ENCODE measurements at places on chromosomes 5 and 9.

- DNase-seq: no peak
These were observed 9.1 kb downstream of the EGFL7 start for GRCh38 chr9:136671646-136672430.

DNA sequence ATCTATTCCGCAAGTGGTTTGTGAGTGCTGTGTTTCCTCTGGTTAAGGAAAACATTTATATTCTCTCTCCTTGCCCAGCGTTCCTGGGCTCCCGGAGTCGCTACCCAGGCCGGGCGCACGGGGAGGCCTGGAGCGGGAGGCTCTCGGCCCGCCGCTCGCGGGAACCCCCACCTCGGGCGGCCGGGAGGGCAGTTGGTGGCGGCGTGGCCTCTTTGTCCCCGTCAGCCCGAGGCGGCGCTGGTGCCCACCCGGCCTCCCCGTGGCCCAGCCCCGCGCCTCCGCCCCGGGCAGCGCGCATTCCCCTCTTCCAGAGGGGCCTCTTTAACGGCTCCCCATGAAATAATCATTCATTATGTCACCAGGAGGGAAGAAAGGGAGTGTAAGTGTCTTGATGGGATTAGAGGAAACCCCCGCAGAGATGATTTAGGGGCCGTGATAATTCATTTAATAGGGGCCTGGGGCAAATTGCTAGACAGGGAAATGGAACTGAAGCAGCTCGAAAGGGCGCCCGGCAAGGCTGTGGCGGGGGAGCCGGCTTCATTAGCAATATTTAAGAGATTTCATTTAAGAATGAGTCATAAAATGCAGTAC, 181.9 kb upstream of the TBCA start:
- no peak for DNase-seq

- peak; percentile 16 for DNase-seq
These were observed 243.0 kb upstream of the SLC24A2 start for GRCh38 chr9:20031836-20032235.

DNA sequence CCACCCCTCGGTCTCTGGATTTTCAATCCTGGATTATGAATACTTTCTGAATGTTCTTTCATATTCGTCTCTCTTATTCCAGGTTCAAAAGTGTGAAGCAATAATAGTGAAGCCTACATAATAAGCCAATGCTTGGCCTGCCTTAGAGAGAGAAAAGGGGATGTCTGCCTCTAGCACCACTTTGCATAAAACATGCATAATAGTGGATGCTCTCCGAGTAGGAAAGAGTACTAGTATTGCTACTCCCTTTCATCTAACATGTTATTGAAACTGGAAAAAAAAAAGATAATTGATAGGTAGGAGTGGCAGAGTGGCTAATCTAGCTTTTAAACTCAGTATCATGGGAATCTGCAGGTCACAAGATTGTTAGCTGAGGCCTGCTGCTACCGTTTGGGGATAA, 158.1 kb downstream of the SPATA31D1 start:
- DNase-seq: no peak

DNA sequence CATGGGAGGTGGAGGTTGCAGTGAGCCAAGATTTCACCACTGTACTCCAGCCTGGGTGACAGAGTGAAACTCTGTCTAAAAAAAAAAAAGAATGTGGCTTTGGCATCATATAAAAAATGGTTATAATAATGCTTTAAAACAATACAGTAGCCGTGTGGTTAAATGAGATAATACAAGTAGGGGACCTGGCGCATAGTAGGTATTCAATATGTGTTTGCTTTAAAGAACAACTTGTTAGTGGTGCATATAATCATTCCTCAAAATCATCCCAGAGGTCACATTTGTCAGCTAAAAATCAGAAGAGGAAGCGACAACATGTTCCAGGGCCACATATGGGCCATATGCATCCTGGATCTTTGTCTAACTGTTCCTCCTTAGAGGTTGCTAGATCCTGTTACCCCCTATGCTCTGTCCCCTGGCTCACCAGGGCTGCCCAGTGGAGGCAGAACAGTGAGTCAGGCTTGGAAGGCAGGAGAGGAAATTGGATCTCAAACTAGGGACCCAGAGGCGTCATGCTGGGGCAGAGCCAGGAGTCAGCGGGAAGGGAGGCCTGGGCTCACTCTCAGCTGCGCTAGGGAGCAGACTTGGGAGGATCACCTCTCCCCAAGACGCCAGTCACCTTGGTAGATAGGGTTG, 27.7 kb downstream of the LHX6 start:
- peak; percentile 26 for DNase-seq

GRCh38 chr5:115559524-115559923, 14.9 kb upstream of the FEM1C start:
- peak; percentile 96 for DNase-seq

DNA sequence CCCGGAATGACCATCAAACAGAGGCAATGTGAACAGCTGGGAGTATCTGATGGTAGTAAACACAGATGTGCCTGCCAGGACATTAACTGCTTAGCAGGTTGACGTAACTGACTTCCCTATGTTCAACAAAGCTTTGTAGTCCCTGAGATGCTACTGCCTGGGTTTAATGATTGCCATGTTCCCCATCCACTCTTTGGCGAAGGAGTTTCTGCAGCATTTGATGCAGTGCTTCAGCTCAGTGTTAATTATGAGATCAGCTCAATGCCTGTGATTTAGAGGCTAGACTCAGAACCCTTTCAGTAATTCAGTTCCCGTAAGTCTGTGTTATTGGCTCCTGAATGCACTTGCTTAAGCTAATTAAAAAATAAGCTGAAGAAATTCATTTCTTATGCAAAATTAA, 547.3 kb upstream of the ZNF608 start:
- no peak for DNase-seq

DNA sequence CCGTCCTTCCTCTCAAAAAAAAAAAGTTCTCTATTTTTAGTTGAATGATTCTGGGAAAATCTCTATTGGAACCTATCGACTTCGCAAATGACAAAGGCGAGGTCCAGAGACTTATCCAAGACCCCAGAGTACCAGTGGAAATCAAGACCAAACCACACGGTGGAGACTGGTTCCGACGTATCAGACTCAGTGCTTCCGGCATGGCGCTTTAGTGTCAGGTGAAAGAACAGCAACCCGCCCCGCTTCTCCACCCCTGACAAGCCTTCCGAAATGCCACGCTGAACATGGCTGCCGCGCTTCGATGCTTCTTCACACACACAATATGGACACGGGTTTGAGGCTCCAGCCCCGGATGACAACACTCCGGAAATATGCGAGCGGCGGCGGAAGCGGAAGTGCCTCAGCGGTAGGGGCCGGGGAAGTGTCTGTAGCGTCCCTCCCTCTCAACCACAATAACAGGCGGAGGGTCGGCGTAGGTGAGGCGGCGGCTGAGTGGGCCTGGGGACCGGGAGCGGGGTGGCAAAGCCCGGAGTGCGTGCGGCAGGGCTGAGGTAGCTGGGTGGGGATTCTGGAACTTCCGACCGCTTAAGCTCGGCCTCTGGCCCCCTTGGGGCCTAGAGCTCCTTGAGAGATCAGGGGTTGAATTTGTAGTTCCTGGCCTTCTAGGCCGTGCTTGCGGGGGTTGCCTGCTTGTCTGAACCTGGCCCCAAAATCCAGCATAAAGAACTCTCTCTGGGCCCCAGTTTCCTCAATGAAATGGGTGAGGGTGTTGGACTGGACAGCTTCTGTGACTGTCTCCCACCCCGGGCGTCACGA, at the start of gene FBXO38:
TSS of gene FBXO38 (plus strand) at position 395 of the 816 bp plus-strand sequence. CDS start 10,819 bp downstream, outside the sequence.
- peak; percentile 96 for DNase-seq

DNA sequence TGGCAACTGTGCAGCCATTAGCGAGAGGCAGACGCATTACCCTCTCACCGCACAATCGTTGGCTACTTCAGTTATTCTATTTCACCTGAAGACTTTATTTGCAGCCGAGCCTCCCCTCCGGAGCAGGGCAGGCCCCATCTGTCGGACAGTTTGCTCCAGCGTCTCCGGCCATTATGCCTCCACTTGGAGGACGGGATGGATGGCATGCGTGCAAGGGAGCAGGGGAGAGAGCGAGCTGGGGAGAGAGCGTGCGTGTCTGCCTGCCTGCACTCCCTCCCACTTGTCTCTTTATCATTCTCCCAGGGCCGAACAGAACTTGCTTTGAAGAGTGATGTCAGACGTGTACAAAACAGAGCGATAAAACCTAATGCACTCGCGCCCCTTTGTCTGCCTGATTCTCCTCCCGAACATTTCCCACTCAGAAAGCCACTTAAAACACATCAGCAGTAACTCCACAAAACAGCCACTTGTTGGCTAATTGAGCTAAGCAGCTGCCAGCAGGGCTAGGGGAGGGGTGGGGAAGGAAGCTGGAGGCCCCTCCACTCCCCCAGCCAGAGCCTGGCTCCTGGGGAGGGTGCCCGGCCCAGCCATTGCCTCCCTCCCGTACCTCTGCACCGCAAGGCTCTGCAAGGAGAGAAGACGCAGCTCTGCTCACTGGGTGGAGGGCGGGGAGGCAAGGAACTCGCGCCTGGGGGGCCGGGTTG, 43.4 kb upstream of the FUBP3 start:
- peak; percentile 35 for DNase-seq

DNA sequence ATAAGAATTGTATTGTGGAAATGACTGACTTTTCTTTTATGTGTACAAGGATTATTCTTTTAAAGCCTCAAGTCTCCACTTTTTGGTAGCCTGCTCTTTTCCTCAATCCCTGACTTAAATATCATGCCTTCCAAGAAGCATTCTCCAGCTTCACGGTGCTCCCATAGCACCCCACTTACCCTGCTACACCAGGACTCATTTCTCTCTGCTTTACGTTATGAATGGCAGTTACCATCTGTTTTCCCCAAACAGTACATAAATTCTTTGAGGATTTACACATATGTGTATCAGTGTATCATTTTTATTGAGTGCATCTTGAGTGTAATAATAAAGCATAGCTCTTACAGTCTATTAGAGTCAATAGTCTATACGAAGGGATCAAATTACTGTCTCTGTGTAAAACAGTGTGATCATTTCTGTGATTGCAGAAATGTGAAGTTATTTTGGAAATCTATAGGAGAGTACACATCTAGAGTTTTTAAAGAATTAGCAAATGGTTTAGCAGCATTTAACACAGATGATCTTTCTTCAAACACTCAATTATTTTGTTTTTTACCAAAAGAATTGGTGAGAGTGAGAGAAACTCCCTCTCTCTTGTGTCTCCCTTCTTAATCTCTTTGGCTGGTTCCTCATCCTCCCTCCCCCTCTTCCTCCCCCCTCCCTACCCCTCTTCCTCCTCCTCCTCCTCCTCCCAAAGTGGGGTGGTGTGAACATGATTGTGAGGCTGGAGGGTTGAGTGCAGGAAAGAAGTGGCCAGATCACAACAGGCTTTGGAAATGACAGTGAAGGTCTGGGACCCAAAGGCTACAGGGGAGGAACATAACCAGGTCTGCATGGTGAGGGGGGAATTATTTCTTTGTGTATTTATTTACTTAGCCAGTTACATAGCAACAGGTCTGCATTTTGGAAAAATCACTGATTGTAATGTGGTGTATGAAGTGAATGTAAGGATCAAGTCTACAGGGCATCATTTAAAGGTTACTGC, 27.6 kb upstream of the ECM2 start:
- DNase-seq: no peak

- DNase-seq: no peak
These were observed 129.6 kb upstream of the ABCA1 start for GRCh38 chr9:105057551-105057950.

- no peak for DNase-seq
These were observed 170.7 kb downstream of the CFAP90 start for GRCh38 chr5:7680260-7680659.

GRCh38 chr9:117268847-117269446, 145.9 kb downstream of the ASTN2 start:
- DNase-seq: no peak

- no peak for DNase-seq
These were observed 167.4 kb upstream of the KIF2A start for GRCh38 chr5:62138607-62139006.

GRCh38 chr9:130018265-130018664, 24.7 kb downstream of the FNBP1 start:
- no peak for DNase-seq

DNA sequence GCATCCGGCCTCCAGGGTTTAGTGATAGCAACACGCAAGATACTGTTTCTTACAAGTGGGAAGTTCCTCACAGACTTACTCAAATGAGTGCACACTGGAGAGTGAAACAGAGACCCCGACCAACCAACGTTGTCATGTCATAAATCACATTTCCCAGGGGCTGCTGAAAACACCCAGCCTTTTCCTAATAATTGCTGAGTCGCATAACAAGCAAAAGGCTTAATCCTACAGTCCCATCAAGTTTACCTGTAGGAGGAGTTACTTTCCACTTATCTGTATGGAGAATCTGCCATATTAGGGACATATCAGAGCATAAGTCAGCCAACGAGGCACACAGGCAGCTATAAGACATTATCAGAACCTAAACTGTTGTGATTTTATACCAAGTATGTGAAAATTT, 156.4 kb upstream of the LHFPL2 start:
- no peak for DNase-seq

GRCh38 chr5:51829230-51829629, 446.0 kb downstream of the ISL1 start:
- no peak for DNase-seq

DNA sequence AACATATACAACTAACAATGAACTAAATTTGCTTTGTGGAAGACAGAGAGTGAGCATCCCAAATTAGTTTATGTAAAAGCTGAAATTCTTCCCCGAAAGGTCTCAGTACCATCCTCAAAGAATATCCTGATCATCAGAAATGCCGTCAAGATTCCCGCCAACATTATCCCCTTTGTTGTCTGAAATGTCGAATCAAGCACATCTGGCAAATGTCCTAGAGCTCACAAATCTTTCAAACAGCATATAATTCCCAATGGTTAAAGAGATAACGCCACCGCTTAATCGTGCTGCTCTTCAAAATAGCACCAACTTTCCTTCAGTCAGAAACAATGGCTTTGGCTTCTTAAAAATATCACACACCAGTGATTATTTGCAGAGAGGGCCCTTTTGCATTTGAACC, 23.8 kb downstream of the MORN5 start:
- no peak for DNase-seq

- peak; percentile 7 for DNase-seq
These were observed 947 bp upstream of the MARCHF3 start for GRCh38 chr5:127031147-127031862.

DNA sequence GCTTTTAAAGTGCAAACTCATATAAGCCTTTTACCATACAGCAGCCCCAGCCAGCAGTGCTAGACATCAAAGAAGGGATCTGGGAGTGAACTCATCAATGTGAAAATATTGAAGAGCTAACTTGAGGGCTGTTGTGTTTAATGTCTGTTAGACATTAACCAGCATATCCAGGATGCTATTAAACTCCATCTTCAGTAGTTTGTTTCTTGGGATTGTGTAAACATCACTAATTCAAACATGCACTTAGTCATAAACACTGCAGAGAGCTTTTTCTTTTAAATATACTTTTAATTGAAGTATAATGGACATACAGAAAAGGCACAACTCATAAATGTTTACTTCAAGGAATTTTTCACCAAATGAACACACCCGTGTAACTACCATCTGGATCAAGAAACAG, 81.8 kb downstream of the TMEM252 start:
- no peak for DNase-seq

GRCh38 chr5:107040907-107041306, 629.8 kb downstream of the EFNA5 start:
- DNase-seq: no peak

GRCh38 chr5:10453545-10453944, 11.9 kb downstream of the ROPN1L start:
- peak; percentile 51 for DNase-seq

- peak; percentile 94 for DNase-seq
These were observed 22.1 kb downstream of the GFPT2 start for GRCh38 chr5:180330810-180331646.
